Breast epithelium (tissue), 4 donors: ENCODE measurements at places on chromosomes 16 and 17. TPM values are rescaled to one million over a fixed set of nuclear protein-coding genes. Genes with fewer than 3 reads are reported as not detected.
A peak's percentile ranks its signal among the peaks of the same experiment; 100 is the strongest.

DNA sequence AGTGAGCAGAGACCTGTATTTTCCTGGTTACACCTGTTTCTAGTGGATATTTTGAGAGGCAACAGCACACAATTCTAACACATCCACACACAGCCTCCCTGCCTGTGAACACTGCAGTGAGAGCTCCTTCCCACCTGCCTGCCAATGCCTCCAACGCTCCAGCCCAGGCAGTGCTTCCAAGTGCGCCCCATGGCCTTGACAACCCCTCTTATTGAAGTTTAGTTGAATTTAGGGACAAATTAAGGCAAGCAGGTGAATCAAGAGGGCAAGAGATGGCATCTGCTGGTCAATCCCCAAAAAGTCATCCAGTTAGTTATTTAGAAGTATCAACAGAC lies 4.7 kb upstream of the MXRA7 start:
- no peak for DNase-seq

DNA sequence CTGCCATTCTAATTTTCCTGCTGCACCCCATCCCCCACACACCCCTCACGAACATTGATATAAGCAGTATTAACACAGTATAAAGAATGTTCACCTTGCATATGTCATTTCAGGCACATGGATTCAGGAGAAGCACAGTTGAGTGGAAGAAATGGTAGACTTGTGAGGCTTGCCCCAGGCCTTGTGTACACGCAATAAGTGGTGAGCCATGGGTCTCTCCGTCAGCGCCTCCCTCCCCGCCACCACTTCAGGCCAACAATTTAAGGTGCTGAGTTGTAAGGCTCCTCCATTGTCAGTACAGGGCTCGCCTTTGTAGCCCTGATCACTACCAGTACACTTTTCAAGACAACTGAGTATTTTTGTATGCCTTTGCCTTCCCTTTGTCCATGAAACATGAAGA lies 12.2 kb upstream of the CLEC18C start:
- no peak for DNase-seq

DNA sequence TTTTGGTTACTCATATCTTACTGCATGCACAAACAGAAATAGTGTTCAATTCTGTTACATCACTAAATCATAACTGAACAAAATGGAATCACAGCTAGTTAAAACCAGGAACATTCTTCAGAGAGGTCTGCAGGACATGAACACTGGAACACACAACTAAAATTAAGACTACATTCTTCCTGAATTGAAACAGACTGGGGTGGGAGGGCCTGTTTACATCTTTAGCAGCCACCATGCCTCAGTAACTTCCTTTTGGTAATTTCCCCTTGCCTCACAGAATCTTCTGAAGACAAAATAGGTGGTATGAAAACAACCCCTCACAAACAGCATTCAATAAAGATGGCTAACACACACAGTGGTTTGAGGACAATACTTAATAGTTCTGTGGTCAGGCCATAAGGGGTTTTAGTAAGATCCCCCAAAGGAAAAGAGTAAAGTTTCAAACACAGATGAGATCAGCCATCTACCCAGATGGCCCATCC lies 6.5 kb downstream of the MARF1 start:
- no peak for DNase-seq

- no peak for DNase-seq
These were observed 908 bp downstream of the TMEM98 start for GRCh38 chr17:32928586-32929535.

The ADAP2 gene
- 12.3 TPM for total RNA-seq

The GPR179 gene
- total RNA-seq = under 0.01 TPM

GRCh38 chr17:74403512-74404137 lies 28.3 kb upstream of the GPRC5C start:
- DNase-seq = no peak

GRCh38 chr17:29050176-29050575 lies 7.2 kb downstream of the PIPOX start:
- DNase-seq = no peak

GRCh38 chr16:31535737-31536136 lies 8.0 kb downstream of the AHSP start:
- DNase-seq = no peak

- no peak for DNase-seq
These were observed at the start of gene SCNN1B for GRCh38 chr16:23302045-23302956. Gene SCNN1B (plus strand): TSS chr16:23302302. CDS start chr16:23348600, 46,298 bp downstream.

The EIF5A gene
- 163 TPM for total RNA-seq

The PLXDC1 gene
- total RNA-seq = 37.7 TPM

GRCh38 chr17:81646869-81647600 lies 9.3 kb downstream of the PDE6G start:
- DNase-seq = no peak

- no peak for DNase-seq
These were observed 841 bp downstream of the ALOXE3 start for GRCh38 chr17:8117367-8117979.

The SYNGR3 gene
- 2.0 TPM for total RNA-seq

DNA sequence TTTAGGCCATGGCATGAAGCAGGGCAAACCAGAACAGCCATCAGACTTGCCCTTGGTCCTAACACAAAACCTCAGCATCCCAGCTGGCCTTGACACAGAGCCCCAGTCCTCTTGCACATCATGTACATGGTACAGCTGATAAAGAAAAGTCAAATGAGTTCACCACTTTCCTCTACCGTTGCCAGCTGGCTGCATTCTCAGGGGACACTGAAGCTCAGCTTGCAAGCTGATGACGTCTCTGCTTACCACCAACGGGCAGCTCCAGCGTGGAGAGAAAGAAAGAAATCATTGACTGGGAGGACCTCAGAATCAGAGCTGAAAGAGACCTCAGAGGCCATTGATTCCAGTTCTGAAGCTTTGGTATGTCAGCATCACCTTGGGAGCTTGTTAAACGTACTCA lies 80.7 kb upstream of the CES5A start:
- no peak for DNase-seq

DNA sequence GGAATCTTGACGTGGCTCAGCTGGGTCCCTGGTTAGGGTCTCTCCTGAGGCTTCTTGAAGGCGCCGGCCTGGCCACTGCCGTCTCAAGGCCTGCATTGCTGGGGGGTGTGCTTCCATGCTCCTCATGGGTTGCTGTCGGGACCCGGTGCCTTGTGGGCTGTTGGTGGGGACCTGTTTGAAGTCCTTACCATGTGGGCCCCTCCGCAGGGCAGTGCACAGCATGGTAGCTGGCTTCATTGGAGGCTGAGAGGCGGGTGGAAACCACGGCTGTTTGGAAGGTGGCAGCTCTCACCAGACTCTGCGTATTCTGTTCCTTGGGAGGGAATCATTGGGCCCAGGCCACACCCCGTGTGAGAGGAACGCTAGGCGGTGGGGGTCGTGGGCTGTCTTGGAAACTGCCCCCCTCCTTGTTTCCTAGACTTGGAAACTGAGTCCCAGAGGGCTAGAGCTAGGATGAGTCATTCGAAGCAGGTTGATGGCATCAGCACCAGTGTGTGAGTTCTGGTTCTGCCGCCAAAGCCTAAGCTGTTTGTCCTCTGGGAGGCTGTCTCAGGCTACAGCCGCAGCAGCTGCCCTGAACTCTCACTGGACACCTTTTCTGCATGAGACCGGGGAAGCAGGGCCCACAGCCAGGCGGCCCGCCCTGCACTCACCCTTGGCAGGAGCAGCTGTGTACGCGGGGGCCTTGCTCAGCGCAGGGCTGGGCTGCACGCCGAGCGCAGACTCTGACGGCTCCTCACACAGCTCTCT lies 35.2 kb downstream of the ZNF750 start:
- peak; percentile 41 for DNase-seq

DNA sequence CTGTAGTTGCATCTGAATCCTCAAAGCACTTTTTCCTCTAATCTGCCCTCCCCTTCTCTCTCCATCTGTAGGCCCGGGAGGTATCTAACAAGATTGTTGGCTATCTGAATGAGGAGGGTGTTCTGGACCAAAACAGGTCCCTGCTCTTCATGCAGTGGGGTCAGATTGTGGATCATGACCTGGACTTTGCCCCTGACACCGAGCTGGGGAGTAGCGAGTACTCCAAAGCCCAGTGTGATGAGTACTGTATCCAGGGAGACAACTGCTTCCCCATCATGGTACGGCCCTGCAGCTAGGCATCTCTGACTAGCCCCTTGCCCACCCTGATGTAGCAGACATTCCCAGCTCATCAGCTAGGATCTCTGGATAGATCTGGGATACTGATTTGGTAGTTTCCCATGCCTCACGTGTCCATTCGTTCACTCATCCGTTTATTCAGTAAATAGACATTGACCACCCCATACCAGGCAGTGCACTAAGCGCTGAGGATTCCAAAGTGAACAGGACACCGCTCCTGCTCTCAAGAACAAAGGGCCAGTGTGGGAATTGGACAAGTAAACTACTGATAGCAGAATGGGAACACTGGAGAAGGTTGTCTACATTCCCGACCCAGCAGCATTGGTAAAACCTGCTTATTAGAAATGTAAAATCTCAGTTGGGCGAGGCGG lies 12.1 kb downstream of the LPO start:
- no peak for DNase-seq

GRCh38 chr17:3962217-3962964 lies 1.8 kb downstream of the ATP2A3 start:
- DNase-seq = no peak

GRCh38 chr16:67016681-67017420 lies 12.1 kb upstream of the CBFB start:
- DNase-seq = no peak

The KCNH6 gene
- total RNA-seq = not detected

- no peak for DNase-seq
These were observed 30.5 kb downstream of the SNTB2 start for GRCh38 chr16:69217433-69217832.

- no peak for DNase-seq
These were observed 178.4 kb downstream of the CCDC182 start for GRCh38 chr17:57566721-57567120.

DNA sequence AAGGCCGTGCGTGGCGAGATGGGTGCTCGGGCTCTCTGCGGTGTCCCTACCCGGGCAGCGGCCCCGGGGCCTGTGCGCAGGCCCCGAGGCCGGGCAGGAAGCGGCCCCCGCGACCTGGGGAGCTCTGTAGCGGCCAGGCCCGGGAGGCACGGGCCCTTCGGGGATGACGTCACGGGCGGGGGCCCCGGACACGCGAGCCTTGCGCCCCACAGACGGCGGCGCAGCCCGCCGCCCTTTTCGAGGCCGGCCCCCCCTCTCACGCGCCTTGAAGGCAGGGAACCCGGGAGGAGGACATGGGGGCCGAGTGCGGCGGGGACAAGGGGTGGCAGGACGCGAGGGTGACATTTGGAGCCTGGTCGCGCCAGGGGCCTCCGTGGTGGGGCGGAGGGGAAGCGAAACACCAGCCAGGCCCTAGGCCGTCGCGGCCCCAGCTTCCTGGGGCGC lies 1.1 kb downstream of the RAI1 start:
- no peak for DNase-seq

GRCh38 chr17:57385975-57386374 lies 129.7 kb downstream of the MSI2 start:
- DNase-seq = no peak

GRCh38 chr16:5560084-5560483 lies 462.5 kb upstream of the EEF2KMT start:
- no peak for DNase-seq

DNA sequence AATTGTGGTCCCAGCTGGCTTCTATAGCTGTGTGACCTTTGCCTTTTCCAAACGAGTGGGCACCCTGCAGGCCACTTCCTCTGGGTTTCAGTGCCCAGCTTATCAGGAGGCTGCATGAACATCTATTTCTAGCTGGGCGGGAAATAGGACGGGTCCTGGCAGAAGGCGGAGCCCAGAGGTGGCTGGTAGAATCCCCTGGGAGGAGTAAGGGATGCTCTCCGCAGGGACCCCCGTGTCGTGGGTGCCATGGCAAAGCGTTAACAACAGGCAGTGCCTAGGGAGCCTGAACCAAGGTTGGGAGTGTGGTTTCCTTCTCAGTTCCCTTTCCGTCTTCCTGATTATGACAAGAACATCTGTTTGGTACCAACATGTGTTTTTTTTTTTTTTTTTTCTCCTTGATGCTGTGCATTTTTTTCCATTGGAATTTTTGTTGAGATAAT lies 58.2 kb downstream of the PLCG2 start:
- no peak for DNase-seq

GRCh38 chr16:31354394-31355291 lies at the start of gene ITGAX:
Gene ITGAX (plus strand): TSS chr16:31355176. CDS start chr16:31355255, 79 bp downstream.
- DNase-seq = no peak

The KCNG4 gene
- total RNA-seq = not detected

DNA sequence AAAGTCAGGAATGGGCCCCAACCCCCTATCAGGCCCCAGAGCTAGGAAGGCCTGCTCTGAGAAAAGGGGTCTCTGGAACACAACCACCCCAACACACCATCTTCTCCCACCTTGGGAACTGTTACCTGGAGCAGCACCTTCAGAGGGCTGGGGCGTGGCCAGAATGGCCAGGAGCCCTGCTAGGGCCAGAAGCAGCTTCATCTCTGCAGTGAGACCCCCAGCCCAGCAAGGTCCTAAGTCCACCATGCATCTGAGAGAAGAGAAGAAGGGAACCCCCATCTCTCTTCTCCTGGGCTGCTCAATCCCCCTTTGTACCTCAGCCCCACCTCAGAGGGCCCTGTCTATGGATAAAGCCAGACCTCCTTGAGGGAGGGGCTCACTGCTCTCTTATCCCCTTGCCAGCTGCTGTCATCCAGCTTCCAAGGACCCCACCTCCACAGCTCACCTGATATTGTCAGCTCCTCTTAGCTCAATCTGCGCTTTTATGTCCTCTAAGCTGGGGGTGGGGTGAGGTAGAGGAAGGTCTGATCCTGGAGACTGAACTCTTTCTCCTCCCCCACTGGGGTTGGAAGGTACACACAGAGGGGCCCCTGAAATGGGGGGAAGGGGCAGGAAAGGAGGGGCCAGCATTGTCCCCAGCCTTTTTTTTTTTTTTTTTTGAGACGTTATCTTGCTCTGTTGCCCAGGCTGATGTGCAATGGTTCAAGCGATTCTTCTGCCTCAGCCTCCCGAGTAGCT lies at the start of gene MPO:
Gene MPO (minus strand): TSS at position 456 of the 738 bp plus-strand sequence. CDS start 177 bp downstream, at position 279.
- no peak for DNase-seq

The HOXB13 gene
- total RNA-seq = not detected

GRCh38 chr17:76446449-76447231 lies 6.3 kb downstream of the UBE2O start:
- no peak for DNase-seq

DNA sequence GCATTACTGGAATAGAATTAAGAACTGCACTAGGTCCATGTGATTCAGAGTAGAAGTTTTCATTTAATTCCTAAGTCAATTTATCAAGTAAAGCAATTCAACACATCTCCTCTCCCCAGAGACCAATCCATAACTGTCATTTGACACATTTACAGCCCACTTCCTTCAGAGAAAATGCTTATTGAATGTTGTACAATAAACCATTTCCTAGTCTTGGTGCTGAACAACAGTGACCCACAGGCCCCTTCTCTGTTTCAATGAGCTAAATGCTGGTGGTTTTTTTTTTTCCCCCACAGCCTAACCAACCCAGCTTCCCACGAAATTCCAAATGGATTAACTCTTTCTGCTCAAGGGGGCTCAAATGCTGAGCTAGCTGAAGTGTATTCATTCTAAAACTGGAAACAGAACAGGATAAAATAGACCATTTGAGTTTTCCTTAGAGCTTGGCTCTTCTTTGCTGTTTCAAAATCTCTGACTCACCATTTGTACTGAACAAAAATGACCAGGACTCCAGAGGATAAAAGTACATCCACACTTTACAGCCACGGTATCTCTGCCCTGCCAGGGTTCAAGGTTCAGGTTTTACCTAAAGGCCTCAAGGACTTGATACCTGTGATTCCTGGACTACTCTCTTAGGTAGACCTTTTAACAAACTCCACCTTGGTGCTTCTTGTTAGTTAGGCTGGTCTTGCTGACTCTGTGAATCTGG lies 62.3 kb downstream of the TMEM100 start:
- no peak for DNase-seq

The TOM1L2 gene
- 36.4 TPM for total RNA-seq

The SOST gene
- not detected for total RNA-seq
